ENCODE measurements at places on chromosomes 1 and 21.

GRCh38 chr1:6506210-6507036 lies 15.0 kb upstream of the PLEKHG5 start:
- DNase-seq, result no peak

DNA sequence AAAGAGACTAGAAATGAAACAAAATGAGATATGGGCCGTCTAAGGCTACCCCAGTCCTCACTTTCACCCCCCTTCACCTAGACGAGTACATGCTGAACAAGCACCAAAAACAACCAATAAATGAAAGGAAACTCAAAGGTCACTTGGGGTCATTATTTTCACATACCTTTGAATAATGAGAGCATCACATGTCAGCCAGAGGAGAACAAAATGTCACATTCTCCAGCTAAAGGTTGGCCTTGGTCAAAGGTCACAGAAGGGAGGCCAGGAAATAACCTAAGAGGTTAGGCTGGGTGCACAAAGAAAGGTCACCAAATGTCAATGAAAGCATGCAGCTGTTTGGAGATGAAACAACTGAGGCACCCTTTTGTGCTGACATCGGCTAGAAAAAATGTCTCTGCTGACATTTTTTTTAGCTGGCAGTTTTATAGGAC lies 288.7 kb upstream of the USP25 start:
- no peak for DNase-seq

- DNase-seq, result no peak
Measured at GRCh38 chr1:41855713-41856112, 63.0 kb downstream of the HIVEP3 start.

DNA sequence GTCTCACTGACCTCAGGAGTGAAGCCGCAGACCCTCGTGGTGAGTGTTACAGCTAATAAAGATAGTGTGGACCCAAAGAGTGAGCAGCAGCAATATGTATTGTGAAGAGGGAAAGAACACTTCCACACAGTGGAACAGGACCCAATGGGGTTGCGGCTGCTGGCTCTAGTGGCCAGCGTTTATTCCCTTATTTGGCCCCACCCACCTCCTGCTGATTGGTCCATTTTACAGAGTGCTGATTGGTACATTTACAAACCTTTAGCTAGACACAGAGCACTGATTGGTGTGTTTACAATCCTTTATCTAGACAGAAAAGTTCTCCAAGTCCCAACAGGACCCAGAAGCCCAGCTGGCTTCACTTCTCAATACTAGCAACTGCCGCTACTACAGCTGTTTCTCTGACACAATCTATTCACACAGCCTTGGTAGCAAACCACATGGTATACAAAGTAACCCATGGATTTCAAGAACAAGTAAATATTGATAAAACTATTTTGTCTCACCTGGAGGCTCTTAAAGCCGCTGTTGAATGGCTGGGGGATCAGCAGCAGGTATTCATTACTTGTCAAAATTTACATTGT lies 25.3 kb upstream of the ITLN1 start:
- DNase-seq, result no peak

Data from activated CD8-positive, alpha-beta memory T cell treated with anti-CD3 and anti-CD28 coated beads, Interleukin-2, amount 50 U/mL, for 4 hours (primary cell).